Upper lobe of right lung (tissue), 1 donor: ENCODE measurements at places on chromosomes 1 and 21.

- no peak for DNase-seq
Measured at GRCh38 chr1:171570295-171570694, 51.7 kb upstream of the MYOCOS start.

- no peak for DNase-seq
Measured at GRCh38 chr1:209162651-209163050, 420.9 kb upstream of the CAMK1G start.

- peak; percentile 70 for DNase-seq
Measured at GRCh38 chr1:153698020-153698922, 19.8 kb downstream of the NPR1 start.

DNA sequence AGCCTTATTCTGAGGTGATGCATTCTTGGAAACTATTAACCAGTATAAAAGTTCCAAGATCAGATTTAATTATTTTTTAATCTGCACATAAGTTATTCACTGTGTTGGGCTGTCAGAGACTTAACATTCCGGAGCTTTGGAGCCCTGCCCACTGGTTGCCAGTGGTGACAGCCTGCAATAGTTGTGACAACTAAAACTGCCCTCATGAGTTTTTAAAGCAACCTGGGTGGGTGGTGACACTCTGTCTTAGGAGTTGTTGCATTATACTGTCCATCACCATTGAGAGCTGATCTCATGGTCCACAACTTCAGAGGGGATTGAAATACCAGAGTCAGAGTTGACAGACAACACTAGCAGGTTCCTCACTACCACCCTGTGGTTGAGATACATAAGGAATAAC is 653.9 kb upstream of the USP24 start:
- DNase-seq, result peak; percentile 71

DNA sequence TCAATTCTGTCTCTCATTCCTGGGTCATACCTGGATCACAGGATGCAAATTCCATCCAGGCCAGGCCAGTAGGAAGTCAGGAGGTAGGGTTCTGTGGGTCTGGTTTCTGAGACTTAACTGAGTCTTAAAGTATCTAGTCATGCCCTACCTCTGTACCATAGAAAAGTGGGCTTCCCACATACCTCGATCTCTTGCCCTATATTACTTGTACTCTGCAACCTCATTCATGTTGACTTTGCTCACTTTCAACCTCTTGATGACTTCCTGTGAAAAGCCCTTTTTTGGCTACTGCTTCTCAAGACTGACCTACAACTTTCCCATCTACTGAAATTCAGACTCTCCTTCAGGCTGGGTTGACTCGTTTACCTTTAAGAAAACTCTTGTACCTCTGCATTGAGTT is 128.9 kb upstream of the C8B start:
- DNase-seq, result no peak

GRCh38 chr21:45515241-45516061 is 26.8 kb downstream of the SLC19A1 start:
- DNase-seq, result peak; percentile 60

DNA sequence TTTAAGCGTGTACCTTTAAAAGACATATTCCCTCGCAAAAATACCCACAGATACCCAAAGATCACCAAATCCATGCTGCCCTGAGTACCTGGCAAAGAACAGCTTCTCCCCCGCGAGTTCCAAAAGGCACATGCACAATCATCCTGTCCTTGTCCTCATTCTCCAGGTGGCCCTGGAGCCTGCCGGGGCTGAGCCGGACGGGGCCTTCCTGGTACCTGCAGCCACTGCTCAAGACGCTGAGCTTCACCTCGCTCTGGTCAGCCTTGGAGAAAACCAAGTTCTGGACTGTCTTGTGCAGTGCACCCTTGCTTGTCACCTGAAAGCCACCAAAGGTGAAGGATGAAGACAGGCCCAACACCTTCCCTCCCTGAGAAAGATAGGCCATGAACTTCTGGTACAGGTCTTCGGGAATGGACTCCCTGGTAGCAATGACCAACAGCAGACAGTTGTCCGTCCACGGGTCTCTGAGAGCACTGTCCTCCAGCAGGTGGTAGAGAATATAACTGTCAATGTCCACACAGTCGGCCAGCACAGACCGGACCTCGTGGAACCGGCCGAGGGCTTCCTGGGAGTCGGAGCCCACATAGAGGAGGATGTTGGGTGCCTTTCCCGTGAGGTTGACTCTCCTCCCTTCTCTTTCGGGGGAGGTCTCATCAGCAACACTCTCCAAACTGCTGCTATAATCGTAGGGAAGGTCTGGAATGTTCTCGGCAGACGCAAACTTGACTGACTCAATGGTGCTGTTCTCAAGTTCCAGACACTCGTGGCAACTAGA is 29.9 kb downstream of the HLCS start:
- no peak for DNase-seq

DNA sequence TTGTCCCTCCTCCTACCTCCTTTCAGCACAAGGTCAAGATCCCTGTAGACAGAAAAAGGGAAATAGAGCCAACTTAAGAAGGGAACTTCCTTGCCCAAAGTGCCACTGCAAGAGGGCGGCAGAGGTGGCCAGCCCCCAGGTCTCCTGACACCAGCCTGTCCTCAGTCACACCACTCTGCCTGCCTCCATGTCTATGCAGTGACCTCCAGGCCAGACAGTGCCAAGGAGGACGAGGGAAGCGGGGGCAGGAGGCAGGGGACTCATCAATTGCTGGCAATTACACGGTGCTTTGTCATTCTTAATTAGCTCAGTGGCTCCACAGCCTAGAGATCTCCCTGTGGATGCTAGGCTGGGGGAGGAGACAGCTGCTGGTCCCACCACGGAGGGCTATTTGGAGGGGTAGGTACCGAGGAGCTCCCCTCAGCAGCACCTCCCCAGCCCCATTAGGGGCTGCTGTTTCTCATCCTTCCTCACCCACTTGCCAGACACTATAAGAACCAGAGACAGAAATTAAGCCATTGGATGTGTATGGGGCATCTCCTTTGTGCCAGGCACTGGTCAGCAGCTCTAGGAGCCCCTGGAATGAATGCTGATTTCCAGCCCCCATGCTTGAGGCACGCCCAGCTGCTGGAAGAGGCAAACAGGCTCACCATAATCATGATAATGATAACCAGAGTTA is 6.1 kb upstream of the LDLRAP1 start:
- DNase-seq, result peak; percentile 78

DNA sequence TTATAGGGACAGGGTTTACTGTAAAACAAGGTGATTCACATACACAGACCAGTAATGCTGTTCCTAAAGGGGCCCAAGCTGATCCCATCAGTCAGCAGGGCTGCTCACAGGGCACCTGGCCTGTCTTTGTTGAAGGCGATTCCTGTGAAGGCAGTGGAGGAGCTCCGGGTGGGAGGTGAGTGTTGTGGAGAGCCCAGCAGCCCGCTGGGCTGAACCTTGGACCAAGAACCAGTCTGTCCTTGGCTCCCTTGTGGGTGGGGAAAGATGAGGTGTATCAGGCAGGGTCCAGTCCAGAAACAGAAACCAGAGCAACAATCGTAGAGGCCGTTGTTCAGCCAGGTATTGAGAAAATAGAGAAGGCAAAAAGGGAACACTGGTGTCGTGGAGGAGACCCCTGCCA is 12.5 kb downstream of the PDXK start:
- no peak for DNase-seq

GRCh38 chr1:171357179-171357578 is 43.2 kb downstream of the FMO4 start:
- DNase-seq, result no peak

GRCh38 chr1:234004591-234004990 is 100.1 kb downstream of the SLC35F3 start:
- no peak for DNase-seq
